ENCODE measurements at places on chromosomes 3 and 15.

DNA sequence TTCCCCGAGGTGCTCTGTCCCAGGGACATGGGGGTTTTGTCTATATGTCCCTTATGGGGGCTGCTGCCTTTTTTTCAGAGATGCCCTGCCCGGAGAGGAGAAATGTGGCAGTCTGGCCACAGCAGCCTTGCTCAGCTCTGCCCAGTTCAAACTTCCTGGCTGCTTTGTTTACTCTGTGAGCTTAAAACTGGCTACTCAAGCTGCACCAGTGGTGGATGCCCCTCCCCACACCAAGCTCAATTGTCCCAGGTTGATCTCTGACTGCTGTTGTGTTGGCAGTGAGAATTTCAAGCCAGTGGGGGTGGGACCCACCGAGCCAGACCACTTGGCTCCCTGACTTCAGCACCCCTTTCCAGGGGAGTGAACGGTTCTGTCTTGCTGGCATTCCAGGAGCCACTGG, 188.9 kb downstream of the STXBP5L start:
- DNase-seq, result no peak

DNA sequence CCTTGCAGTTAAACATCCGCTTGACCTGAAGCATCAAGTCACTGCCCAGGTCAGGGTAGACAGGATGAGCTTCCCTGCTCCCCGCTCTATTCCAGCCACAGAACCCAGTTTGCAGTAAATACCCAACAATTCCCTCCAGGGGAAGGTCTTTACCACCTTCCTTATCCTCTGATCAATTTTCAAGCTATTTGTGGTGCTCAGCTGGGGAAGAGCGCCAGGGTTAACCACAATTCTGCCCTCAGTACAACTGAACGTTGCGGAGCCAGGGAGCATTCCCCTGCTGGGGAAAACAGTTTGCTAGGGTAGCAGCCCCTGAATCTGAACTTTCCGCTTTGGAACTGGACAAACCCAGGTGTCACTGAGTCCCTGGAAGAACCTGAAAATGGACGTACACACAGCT, 28.5 kb downstream of the RBPMS2 start:
- no peak for DNase-seq

DNA sequence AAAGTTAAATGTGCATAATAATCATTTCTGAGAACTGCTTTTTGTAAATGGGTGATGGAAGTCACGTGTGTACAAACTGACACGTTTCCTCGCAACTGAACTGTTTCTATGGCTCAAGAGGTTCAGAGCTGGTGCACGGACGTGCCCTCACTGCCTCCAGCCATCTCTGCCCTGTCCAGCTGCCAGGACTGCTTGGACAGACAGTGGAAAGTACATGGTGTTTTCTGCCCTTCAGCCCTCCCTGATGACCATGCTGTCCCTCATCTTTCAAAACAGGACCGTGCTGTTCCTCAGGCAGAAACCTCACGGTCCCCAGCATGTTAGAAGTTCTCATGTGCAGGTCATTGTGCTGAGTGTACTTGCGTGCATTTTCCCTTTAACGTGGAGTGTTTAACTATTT, 38.7 kb downstream of the GJD2 start:
- DNase-seq, result no peak

DNA sequence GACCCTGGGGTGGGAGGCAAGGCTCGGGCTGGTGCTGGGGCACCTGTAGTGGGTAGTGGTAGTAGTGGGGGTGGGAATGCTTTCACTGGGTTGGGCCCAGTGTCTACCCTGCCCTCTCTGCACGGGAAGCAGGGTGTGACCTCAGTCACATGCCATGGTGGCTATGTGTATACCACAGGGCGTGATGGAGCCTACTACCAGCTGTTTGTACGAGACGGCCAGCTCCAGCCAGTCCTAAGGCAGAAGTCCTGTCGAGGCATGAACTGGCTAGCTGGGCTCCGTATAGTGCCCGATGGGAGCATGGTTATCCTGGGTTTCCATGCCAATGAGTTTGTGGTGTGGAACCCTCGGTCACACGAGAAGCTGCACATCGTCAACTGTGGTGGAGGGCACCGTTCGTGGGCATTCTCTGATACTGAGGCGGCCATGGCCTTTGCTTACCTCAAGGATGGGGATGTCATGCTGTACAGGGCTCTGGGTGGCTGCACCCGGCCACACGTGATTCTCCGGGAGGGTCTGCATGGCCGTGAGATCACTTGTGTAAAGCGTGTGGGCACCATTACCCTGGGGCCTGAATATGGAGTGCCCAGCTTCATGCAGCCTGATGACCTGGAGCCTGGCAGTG, 5.2 kb downstream of the DALRD3 start:
- DNase-seq, result no peak

- no peak for DNase-seq
These were observed 85.5 kb downstream of the NCEH1 start for GRCh38 chr3:172625404-172625803.

GRCh38 chr15:60389261-60390077, 8.3 kb downstream of the ANXA2 start:
- no peak for DNase-seq

- no peak for DNase-seq
These were observed 88.1 kb upstream of the THRB start for GRCh38 chr3:24582431-24583403.

- DNase-seq, result no peak
These were observed 23.1 kb downstream of the SST start for GRCh38 chr3:187646906-187647660.
